Neural crest cell (in vitro differentiated cells): ENCODE measurements at places on chromosomes 16 and 17.

DNA sequence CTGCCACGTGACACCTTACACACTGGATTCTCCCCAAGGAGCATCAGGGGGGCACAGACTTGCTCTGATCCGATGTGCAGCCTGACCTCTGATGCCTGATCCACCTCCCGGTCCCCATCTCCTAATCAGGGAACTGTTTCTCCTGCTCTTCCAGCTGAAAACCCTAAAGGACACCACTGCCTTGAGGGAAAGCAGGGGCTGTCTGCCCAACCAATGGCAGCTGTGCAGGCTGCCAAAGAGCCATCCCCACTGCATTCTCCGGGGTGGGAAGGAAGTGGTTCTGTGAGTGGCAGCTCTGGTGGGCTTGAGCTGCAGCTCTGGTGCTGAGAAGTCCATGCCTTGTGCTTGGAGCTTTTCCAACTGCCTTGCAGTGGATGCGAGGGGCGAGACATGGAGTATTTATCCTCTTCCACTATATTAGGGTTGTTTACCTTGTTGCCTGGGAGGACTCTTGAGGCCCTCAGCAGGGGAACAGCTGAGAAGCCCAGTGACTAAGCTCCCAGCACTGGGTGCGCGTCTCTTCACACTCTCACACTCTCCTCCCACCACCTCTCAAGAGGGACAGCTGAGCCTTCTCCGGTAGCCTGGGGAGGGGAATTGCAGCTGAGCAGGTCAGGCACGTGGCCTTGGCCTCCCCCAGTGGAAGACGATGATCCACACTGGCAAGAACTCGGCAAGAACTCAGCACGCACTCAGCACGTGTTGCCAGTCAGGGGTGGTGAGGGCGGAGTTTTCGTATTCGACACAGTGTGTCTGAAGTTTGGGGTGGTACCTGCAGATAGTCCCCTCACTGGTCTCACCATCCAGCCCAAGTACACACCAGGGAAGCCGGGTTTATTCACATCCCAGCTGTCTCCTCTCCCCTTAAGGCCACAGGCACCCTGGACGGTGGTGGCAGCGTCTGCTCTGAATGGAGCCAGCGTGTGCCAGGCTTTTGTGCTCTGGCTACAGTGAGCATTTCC lies 21.1 kb upstream of the SPATA32 start:
- no peak for DNase-seq

DNA sequence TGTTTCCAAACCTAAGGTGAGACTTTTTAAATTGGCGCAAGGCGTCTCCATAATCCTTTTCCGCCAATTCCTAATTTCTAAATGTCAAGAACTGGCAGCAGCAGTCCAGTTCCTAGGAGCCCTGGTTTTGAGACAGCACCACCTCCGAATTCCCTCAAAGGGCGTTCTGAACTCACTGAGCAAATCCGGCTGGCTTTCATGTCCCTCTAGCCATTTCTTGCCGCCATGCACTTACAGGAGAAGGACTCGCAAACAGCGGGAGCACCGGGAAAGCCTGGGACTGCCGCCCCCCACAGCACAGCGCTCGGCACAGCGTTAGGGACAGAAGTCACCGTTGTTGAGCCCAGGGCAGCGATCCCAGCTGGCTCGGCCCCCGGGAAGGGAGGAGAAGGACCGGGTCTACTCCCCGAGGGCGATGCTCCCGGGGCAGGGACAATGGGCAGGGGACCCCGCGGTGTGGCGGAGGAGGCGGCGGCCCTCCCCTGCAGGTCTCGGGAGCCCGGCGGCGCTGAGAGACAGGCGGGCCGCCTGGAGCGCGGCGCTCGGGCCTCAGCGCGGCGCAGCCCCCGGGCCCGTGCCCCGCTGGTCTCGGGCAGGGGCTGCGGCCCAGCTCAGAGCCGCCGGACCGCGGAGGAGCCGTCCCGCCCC lies 545 bp downstream of the ARHGAP17 start:
- peak; percentile 47 for DNase-seq

- DNase-seq, result no peak
Observed at GRCh38 chr16:15879255-15879811, 9.1 kb downstream of the CEP20 start.

DNA sequence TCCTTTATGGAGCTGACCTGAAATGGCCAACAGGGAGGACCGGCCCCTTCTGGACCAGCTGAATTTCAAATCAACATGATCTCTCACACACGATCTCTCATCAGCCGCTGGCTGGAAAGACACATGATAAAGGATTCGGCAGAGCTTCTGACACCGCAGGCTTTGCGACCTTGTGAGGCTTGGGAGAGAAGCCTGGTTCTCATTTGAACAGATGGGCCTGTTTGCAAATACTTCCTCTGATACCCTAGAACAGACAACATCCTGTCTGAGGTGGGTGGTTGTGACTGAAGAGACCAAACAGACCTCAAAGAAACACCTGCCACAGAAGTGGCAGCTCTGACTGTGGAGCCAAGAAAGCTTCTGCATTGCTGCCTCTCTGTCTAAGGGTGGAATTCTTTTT lies 77.9 kb upstream of the SDK2 start:
- no peak for DNase-seq

- no peak for DNase-seq
Observed at GRCh38 chr16:25140459-25140858, 28.9 kb downstream of the LCMT1 start.

DNA sequence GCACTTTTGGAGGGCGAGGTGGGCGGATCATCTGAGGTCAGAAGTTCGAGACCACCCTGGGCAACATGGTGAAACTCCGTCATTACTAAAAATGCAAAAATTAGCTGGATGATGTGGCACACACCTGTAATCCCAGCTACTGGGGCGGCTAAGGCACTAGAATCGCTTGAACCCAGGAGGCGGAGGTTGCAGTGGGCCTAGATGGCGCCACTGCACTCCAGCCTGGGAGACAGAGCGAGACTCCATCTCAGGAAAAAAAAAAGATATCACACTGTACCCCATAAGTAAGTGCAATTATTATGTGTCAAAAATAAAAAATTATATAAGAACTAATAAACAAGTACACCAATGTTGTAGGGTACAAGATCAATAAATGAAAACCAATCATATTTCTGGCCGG lies 200.0 kb downstream of the CDRT15L2 start:
- no peak for DNase-seq

- DNase-seq, result no peak
Observed at GRCh38 chr16:73558219-73558618, 510.3 kb upstream of the ZFHX3 start.

DNA sequence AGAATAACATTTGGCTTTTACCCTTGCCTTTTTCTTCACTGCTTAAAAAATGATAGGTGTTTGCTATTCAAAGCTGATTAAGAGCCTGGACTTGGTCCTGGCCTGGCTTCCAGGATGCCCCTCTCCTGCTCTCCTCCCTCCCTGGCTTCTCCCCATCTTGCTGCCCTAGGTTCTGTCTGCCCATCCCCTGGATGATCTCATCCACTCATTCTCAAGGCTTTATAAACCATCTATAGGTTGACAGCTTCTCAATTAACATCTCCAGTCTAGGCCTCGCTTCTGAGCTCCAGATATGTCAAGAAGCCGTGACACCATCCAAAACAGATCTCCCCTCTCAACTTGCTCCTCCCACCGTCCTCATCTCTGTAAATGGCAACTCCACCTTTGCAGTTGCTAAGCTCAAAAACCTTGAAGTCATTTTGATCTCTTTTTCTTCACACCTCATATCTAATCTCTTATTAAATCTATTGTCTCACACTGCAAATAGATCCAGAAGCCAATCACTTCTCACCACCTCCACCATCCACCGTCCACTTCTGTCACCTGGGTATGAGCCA lies 8.7 kb downstream of the ZNF771 start:
- no peak for DNase-seq

GRCh38 chr17:68969101-68969500 lies 13.9 kb upstream of the ABCA8 start:
- no peak for DNase-seq

GRCh38 chr17:32880671-32881453 lies 3.9 kb upstream of the MYO1D start:
- DNase-seq, result no peak

DNA sequence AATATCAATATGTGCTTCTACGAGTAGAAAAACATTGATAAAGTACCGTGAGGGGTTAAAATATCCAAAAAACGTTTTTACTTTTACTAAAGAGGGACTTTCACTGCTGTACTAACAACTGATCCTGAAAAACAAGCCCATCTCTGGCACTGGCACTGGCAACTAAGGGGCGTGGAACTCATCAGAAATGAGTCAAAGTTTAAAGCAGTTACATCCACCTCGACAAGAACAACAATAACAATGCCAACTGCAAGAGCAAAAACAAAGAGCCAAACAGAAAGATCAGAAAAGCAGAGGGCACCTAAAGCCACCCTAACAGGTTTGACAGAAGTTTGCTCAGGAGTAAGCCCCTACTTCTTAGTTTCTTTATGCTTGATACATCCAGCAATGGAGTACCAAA lies 13.1 kb downstream of the MBTPS1 start:
- DNase-seq, result no peak

- no peak for DNase-seq
Observed at GRCh38 chr17:15349119-15349518, 7.7 kb upstream of the TEKT3 start.

- no peak for DNase-seq
Observed at GRCh38 chr16:12678983-12679382, 124.7 kb downstream of the CPPED1 start.

- DNase-seq, result no peak
Observed at GRCh38 chr17:81394377-81394920, 808 bp upstream of the BAHCC1 start.

GRCh38 chr16:17602678-17603077 lies 131.9 kb upstream of the XYLT1 start:
- no peak for DNase-seq

- no peak for DNase-seq
Observed at GRCh38 chr17:72338304-72338703, 217.5 kb downstream of the SOX9 start.

DNA sequence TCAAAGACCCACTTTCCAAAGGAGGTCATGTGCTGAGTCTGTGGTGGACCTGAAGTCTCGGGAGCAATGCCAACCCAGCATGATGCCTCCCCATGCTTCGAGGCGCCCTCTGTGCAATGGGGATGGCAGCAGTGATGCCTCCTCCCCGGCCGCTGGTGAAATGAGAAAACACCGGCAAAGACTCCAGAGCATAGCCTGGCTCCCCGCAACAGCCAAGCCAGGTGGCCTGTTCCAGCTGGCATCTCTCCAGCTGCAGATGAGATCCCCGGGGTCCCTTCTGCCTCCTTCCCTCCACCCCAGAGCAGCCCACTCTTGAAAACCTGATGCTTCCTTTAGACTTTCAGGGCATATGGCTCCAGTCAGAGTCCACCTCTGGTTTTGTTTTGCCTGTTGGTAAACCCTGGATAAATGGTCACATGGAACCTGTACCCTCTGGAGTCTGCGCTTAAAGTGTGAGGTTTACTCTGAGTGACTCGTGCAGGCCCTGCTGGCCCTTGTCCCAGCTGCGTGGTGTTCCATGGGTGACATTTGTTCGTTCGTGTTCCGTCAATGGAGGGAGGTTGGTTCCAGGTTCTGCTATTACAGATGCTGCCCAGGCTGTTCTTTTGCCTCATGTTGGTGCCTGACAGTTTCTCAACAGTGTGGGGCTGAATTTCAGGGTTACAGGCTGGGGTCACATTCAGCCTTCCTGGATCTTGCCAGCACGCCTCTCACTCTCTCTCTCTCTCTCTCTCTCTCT lies 181.8 kb upstream of the CIBAR2 start:
- no peak for DNase-seq

- DNase-seq, result no peak
Observed at GRCh38 chr17:28392491-28392890, 13.5 kb downstream of the SLC46A1 start.

DNA sequence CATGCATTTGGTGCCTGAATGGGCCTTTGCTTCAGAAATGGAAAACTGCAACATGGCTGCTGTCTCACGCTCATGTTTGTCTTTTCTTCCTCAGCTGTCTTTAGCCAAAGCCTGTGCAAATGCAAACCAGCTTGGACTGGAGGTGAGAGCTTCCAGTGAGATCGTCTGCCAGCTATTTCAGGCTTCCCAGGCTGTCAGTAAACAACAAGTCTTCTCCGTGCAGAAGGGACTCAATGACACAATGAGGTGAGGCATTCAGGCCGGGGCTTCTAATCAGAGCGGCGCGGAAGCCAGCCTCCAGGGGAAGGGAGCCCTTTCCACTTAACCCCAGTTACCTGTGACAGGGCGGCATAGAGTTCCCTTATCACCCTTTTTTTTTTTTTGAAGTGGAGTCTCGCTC lies 14.3 kb downstream of the CCNF start:
- no peak for DNase-seq

DNA sequence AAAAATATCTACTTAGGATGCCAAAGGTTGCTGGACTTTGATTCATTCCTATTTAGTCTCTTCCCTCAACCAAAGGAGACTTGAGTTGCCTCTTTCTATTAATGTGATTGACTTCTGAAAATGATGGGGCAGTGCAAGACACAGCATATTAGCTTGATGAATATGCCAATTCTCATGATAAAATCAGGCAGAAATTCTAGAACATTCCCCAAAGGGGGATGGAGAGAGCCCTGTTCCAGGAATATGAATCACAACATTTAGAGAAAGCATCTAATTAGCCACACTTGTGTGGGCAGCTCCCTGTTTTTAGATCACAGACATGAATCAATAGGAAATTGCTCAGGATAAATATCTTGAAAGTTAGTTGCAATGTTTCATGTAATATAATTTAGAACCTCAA lies 584.0 kb upstream of the CDH8 start:
- DNase-seq, result no peak

DNA sequence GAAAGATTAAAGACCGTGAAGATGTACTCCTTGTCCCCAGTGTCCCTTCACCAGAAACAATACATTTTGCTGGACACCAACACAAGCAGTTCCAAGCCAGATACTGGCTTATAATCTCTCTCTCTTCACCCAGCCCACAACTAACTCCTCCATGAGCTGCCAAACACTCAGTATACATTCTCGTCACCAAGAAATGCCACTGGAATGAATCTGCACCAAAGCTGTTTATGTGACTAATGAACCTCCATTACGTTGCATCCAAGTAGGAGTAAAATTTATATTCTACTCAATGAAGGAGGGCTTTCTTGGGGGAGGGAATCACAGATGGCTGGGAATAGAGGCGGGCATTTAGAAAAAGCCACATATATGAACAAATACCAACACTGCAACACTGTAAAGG lies 20.9 kb upstream of the SOX9 start:
- no peak for DNase-seq

GRCh38 chr16:11403534-11403795 lies 58.2 kb downstream of the RMI2 start:
- DNase-seq, result no peak

DNA sequence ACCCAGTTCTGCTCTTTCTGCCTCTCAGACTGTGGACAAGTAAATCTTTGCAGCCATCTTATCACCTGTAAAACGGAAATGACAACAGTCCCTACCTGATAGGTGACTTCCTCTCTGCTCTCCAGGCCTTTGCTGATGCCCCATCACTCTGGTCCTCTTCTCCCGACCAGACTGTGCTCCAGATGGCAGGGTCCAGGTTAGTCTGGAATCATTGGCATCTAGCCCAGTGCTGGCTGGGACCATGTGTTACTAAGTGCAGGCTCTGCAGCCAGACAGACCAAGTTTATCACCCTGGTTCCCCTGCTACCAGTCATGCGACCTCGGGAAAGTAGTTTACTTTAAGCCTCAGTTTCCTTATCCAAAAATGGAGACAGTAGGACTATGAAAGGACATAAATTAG lies 1.8 kb upstream of the NUBP1 start:
- DNase-seq, result no peak
